ENCODE measurements at places on chromosomes 1 and 21. TPM values are rescaled to one million over a fixed set of nuclear protein-coding genes. Genes with fewer than 3 reads are reported as not detected.
A peak's percentile ranks its signal among the peaks of the same experiment; 100 is the strongest.

LRRC53 gene
- not detected for polyA plus RNA-seq

GRCh38 chr1:170790651-170791071 is 126.7 kb downstream of the PRRX1 start:
- no peak for DNase-seq

- DNase-seq = no peak
Observed at GRCh38 chr1:180928331-180929230, 15.9 kb downstream of the KIAA1614 start.

- no peak for DNase-seq
Observed at GRCh38 chr1:167476061-167476460, 42.3 kb downstream of the CD247 start.

- DNase-seq = peak; percentile 11
Observed at GRCh38 chr1:234881893-234882771, 246.5 kb downstream of the TOMM20 start.

ADSS2 gene
- polyA plus RNA-seq = 28.8 TPM

MASP2 gene
- not detected for polyA plus RNA-seq

- no peak for DNase-seq
Observed at GRCh38 chr1:119409731-119410130, 5.2 kb upstream of the HSD3B2 start.

OR10Z1 gene
- polyA plus RNA-seq = not detected

DNA sequence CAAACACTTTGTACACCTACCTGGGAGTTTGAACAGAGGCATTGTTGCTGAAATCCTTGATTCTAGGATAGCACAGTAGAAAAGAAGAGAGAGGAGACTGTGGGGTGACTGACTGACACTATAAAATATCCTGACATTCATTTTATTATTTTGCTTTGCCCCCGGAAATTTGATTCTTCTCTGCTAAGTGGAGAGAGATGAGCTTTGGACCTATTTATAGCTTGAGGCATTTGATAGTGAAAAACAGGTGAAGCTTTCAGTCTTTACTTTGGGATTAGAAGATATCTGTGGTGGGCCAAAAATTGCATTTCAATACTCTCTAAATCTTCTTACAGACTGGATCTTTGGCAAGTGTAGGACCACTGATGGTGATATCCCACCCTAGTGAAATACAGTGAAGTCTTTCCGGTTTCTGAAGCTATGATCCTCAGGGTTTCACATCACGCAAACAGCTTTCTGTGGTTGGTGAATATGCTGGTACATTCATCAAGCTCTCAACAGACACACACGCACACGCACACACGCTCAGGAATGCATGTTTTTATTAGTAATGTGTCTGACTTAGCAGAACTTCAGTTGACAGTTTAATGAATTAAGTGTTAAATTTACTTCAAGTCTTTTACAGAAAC is at the start of gene AMPD1:
AMPD1 (minus strand) TSS at position 117 of the 629 bp plus-strand sequence; CDS start at position 42, 75 bp downstream.
- DNase-seq = no peak

AQP10 gene
- polyA plus RNA-seq = 0.24 TPM

- no peak for DNase-seq
Observed at GRCh38 chr1:23600283-23600682, 41.0 kb upstream of the ID3 start.

GRCh38 chr1:31101147-31101502 is 35.6 kb upstream of the PUM1 start:
- DNase-seq = no peak

DNA sequence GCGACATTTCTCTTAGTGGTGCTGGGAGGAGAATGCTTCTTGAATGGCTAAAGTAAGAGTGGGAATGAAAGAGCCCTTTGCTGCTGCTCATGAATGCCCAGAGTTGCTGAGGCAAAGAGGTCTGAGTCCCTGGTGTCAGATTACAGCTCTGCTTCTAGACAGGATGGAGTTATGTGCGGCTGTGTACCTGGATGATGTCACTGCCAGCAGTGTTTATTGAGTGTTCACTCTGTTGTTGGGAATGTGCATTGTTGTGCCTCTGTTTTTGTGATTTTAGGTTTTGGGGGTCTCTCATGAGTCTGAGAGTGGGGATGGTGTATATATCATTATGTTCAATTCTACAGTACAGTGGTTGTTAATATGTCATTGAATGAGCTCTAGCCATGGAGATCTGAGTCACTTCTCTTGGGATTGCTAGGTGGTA is 2.7 kb downstream of the CDC14A start:
- peak; percentile 17 for DNase-seq

ANKRD35 gene
- 0.93 TPM for polyA plus RNA-seq

DNA sequence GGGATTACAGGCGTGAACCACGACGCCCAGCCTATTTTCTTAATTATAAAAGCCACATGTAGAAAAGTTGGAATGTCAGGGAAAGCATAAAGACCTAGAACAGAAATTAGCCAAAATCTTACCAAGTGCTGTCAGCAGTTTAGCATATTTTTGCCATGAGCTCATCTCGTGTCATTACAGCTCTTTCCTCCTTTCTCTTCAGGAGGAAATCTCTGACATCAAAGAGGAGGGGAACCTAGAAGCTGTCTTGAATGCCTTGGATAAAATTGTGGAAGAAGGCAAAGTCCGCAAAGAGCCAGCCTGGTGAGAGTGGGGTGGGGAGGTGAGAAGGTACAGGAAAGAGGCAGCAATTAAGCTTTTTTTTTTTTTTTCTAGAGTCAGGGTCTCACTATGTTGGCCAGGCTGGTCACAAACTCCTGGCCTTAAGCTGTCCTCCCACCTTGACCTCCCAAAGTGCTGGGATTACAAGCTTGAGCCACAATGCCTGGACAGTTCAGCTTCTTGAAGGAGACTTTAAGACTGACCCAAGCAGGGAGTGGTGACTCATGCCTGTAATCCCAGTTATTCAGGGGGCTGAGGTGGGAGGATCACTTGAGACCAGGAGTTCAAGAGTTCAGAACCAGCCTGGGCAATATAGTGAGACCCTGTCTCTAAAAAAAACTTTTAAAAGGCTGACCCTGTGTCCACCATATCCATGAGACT is 8.4 kb upstream of the BGLAP start:
- DNase-seq = no peak

S100A8 gene
- polyA plus RNA-seq = 20.3 TPM

CD1C gene
- polyA plus RNA-seq = 29.7 TPM

DNA sequence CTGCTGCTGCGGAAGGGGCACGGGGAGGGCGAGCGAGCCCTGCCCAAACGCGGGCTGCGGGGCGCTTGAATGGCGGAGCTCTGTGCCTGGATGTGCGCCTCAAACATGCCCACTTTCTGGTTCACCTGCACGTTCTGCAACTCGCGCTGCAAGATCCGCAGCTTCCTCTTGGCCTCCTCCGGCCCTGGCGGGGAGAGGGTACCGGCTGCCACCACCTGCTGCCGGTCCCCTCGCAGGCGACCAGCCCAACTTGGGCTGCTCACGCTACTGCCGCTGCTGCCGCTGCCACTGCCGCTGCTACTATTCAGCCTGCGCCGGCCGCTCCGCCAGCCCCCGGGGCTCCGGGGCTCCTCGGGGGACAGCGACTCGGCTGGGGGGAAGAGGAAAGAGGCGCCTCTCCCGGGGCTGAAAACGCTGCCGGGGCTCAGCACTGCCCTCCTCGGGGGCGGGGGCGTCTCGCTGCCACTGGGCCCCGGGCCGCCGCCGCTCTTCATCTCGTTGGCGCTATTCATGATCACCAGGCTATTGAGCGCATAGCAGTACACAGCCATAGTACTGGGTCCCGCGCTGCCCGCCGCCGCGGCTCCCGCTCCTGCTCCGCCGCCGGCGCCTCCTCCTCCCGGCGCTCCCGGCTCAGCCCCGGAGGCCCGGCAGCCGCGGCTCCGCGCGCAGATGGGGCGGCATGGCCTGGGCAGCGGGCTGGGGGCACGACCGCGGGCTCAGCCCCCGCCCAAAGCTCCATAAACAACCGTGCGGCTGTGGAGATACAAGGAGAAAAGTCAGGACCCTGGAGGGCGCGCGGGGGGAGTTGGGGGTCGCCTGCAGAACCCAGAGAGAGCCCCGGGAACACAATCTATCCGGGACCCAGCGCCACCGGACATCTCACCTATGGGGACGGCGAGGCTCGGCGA is 1.9 kb downstream of the ITPKB start:
- peak; percentile 69 for DNase-seq

DNA sequence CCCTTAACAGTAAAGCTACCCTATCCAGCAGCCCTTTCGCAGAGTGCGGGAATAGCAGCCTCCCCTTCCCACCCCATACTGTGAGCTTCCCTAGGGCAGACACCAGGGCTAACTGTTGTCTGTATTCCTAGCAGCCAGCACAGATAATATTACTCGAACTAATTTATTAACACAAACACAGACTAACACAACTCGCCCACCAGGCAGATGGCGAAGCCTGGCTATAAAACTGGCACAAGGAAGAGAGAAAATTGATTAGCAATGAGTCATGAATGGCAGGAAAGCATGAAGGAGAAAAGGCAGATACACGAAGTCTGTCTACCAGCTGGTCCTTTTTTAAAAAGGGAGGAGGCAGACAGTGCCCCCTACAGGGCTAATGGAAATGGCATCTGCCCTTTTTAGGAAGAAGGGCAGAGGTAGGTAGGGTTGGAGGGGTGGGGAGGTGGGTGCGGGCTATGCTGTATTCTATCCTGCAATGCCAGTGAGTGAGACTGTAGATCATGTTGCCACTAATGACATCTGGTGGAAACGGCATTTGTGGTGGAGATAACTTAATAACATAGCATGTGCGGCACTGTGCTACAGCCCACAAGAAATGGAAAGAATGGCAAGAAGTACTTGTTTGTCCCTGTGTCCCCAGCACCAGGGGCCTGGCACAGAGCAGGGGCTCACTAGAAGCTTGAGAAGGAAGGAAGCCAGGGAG is 30.6 kb upstream of the CTPS1 start:
- DNase-seq = peak; percentile 39

DNA sequence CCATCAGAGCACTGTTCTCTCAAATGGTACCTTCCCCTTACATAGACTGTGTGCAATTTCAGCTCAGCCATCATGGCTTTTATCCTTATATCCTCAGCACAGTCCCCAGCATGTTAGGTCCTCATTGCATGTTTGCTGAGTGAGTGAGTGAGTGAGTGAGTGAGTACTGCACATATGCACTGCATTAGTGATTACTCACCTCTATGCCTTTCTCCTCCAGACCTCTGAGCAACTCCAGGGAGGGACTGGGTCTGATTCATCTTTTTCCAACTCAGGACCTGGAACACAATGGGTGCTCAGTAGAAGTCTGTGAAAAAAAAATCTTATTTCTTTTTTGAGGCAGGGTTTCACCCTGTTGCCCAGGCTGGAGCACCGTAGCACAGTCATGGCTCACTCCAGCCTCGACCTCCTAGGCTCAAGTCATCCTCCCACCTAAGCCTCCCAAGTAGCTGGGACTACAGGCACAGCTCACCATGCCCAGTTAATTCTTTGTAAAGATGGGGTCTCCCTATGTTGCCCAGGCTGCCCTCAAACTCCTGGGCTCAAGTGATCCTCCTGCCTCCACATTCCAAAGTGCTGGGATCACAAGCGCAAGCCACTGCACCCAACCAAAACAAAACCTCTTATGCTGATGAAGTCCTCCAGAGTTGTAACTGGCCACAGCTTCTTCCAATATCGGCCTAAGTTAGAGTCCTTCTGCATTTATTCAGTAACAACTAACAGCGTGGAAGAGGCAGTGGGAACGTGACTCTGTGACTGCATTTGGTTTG is 23.7 kb downstream of the RNU5D-1 start:
- DNase-seq = no peak

GRCh38 chr1:94727846-94728715 is 92.1 kb upstream of the SLC44A3 start:
- DNase-seq = no peak

GBP6 gene
- polyA plus RNA-seq = 0.17 TPM

GRCh38 chr1:50502147-50502546 is 78.9 kb upstream of the DMRTA2 start:
- DNase-seq = no peak

DNA sequence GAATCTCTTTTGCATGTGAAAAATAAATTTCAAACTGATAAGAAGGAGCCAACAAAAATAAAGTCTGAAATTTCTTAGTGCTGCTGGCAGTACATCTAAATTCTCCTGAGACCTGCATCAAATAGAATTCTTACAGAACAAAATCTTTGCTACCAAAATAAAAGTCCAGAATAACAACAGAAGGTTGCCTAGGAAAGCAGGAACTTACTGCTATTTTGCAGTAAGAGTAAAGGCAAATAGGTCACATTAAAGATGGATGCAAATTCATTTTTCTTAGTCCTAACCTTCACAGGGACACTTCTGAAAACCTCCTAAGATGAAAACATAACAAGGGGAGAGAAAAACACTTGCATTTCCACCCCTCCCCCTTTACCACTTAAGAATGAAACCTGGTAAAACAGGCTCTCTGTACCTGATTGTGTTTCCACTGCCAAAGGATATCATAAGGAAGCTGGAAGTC is 59.0 kb downstream of the RUSC1 start:
- no peak for DNase-seq

RORC gene
- 1.6 TPM for polyA plus RNA-seq

GRCh38 chr1:155287987-155288543 is 10.8 kb downstream of the HCN3 start:
- no peak for DNase-seq

All from immature natural killer cell (primary cell).